LHCN-M2 (cell line): ENCODE measurements at places on chromosomes 5 and 9.
A peak's percentile ranks its signal among the peaks of the same experiment; 100 is the strongest.

GRCh38 chr5:74282490-74282889 lies 358.0 kb downstream of the ENC1 start:
- DNase-seq: no peak

DNA sequence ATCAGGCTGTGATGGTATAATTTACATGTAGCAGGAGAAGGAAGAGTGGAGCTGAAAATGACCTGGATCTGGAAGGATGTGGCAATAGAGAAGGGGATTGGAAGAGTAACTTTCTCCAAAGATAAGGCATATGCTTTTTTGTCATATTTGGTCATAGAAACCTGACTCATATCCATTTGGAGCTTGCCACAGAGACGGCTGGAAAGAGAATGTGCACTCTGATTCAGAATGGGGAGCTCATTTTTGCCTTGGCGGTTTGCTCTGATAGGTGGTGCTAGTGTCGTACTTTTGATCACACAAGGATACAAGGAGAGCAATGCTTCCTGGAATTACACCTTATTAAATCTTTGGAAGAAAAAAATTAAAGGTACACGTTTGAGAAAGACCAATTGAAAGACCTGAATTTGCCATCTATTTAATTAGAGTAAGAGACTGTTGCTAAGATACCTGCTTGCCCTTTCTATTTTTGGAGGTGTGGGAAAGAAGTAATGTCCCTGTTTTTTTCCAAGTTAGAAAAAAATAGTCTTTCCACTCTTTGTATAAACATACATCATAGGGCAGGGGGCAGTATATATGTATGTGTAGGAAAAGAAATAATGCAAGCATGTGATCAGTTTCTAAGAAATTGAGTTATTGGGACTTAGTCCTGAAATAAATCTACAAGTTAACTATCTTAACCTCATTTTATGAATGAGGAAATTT lies 5.4 kb downstream of the LSM11 start:
- peak; percentile 92 for DNase-seq

GRCh38 chr9:87085073-87085472 lies 137.8 kb upstream of the GAS1 start:
- DNase-seq: no peak

DNA sequence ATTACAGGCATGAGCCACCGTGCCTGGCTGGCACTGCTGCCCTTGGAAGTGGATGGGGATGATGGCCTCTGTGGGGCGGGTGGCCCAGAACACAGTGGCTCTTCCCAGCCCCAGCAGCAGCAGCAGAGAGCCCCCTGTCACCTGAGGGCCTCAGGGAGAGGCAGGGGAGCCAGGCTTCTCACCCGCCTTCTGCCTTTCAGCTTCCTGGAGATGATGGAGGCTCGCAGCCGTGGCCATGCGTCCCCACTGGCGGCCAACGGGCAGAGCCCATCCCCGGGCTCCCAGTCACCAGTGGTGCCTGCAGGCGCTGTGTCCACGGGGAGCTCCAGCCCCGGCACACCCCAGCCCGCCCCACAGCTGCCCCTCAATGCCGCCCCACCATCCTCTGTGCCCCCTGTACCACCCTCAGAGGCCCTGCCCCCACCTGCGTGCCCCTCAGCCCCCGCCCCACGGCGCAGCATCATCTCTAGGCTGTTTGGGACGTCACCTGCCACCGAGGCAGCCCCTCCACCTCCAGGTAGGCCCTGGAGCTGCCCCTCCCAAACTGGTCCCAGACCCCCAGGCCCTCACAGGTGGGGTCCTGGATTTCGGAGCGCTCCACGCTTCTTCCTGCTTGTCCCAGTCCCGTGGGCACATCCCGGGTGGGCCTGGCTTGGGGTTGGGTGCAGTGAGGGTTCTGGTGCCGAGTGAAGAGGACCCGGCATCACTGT lies 5.0 kb upstream of the AJM1 start:
- DNase-seq: no peak

DNA sequence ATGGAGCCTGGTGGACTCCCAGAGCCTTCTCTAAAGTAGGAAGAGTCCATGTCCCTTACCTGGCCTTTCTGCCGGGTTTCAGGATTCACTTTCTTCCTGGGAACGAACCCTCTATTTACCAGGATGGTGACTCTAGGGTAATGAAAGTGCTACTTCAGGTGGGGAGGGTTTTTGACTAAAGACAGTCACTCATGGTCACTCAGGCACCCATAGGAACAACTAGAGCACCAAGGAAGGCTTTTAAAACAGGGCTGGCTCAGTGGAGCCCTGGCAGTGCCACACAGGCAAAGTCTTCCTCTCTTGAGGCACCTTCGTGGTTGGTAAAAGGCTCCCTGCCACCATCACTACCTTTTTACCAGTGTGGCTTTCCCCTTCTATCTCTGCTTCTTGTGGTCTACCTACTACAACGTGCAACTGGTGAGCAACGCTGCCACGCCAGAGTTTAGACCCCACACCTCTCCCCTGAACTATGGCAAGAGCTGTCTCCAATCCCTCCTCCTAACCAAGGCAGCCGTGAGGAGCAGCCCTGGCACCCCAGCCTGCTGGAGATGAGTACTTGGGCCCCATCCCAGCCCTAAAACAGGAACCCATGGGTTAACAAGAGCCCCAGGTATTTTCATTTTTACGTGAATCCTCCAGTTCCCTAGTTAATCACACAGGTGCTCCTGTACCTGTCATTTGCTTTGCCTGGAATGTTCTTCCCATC lies 3.5 kb downstream of the SURF1 start:
- no peak for DNase-seq

GRCh38 chr5:43019614-43020398 lies 20.3 kb downstream of the ANXA2R start:
- DNase-seq: peak; percentile 76

DNA sequence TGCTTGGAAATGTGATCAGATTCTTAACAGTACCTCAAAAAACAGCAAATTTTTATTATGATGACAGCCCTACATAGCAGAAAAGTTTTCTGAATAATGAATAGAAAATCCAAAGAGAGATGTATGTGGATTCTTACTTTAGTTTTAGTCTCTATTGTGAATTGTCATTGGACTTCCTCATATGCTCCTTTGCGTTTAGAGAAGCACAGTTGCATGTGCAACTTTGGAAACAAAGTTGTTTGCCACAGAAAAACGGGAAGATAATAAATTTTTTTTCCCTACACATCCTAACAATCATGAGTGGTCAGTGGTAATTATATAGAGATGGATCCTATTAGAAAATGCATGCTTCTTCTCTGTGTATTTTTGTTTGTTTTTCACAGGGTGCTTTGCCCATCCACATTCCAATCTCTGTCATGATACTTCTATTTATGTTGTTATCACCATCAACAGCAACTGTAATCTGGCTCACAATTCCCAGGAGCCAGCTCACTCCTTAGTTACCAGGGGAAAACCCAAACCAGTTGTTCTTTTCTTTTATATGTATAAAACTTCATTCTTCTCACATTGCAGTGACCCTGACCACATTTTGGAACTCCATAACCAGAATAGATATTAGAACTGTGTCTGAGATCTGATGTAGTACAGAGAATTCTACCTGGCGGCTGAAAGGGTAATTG lies 118.7 kb downstream of the NDUFS4 start:
- DNase-seq: peak; percentile 85

DNA sequence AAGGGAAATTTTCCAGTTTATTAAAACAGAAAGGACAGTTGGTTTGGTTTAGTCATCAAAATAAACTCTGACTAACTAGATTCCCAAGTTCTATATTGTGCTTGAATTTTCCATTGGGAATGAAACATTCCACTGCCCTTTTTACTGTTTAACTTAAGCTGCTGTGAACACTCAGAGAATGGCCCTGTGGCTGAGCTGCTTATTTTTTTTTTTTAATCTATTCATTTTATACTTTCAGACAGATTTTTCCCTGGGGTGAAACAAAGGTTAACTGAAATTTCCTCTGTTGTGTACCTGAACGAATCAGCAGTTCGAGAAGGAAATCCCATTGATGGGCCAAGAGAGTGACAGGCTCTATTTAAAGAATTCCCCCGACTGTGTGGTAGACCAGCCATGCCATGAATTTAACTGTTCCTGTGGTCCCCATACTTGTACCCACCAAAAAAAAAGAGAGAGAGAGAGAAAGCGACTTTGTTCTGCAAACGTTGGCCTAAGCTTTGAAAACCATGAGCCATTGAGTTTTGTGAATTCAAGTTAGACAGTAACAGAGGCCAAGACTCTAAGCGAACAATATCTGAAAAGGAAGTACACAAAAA lies 138.7 kb upstream of the GRHPR start:
- peak; percentile 73 for DNase-seq

GRCh38 chr9:126523611-126524111 lies 90.1 kb upstream of the LMX1B start:
- DNase-seq: no peak

DNA sequence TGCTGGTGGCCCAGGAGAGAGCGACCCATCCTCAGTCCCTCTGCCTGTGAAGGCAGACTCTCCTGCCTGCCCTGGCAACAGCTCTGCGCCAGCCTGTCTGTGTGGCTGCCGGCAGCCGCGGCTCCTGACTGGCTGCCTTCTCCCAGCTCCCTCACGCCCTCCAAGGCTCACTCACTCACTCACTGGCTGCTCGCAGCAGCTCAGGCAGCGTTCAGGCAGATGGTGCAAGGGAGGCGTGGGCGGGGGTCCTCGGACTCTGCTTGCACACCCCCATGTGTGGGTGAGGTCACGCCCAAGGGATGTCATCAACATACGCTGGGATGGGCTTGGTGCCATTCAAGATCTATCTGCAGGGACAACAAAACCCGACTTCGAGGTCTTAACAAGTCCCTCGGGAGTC lies 66.7 kb downstream of the DAB2IP start:
- no peak for DNase-seq

- peak; percentile 31 for DNase-seq
Observed at GRCh38 chr9:14347406-14348122, 33.6 kb upstream of the NFIB start.

- no peak for DNase-seq
Observed at GRCh38 chr5:125044491-125045282, 298.2 kb upstream of the ZNF608 start.
